Neural crest cell (in vitro differentiated cells): ENCODE measurements at places on chromosomes 2 and 18.

- no peaks in the 10 kb centered on the region for H3K36me3 ChIP-seq
- no peak for DNase-seq
- no peak overlapping the region for H3K4me3 ChIP-seq
Measured at GRCh38 chr18:23837591-23837990, 148.3 kb downstream of the LAMA3 start.

- H3K27ac ChIP-seq, result peak overlapping the region; percentile 35
- no peak for DNase-seq
- peaks cover 53% of the 10 kb centered on the region for H3K4me1 ChIP-seq
- peak overlapping the region; percentile 29 for H3K4me3 ChIP-seq
- no peaks in the 10 kb centered on the region for H3K27me3 ChIP-seq
- no peaks in the 10 kb centered on the region for H3K36me3 ChIP-seq
Measured at GRCh38 chr2:215884451-215885087, 128.8 kb downstream of the MREG start.

- no peaks in the 10 kb centered on the region for H3K36me3 ChIP-seq
- no peak for DNase-seq
- peaks cover 16% of the 10 kb centered on the region for H3K4me1 ChIP-seq
- H3K27ac ChIP-seq, result no peak overlapping the region
- no peak overlapping the region for H3K4me3 ChIP-seq
Measured at GRCh38 chr2:40369267-40370006, 82.5 kb downstream of the SLC8A1 start.

GRCh38 chr18:77054288-77054605 lies 78.3 kb downstream of the MBP start:
- no peak overlapping the region for H3K4me3 ChIP-seq
- H3K27ac ChIP-seq, result no peak overlapping the region
- peaks cover 52% of the 10 kb centered on the region for H3K4me1 ChIP-seq
- peaks cover 5% of the 10 kb centered on the region for H3K27me3 ChIP-seq
- no peaks in the 10 kb centered on the region for H3K36me3 ChIP-seq

GRCh38 chr2:191875859-191876258 lies 29.0 kb upstream of the CAVIN2 start:
- H3K4me1 ChIP-seq, result no peaks in the 10 kb centered on the region
- no peak overlapping the region for H3K4me3 ChIP-seq
- H3K27ac ChIP-seq, result no peak overlapping the region
- H3K27me3 ChIP-seq, result no peaks in the 10 kb centered on the region
- no peaks in the 10 kb centered on the region for H3K36me3 ChIP-seq

DNA sequence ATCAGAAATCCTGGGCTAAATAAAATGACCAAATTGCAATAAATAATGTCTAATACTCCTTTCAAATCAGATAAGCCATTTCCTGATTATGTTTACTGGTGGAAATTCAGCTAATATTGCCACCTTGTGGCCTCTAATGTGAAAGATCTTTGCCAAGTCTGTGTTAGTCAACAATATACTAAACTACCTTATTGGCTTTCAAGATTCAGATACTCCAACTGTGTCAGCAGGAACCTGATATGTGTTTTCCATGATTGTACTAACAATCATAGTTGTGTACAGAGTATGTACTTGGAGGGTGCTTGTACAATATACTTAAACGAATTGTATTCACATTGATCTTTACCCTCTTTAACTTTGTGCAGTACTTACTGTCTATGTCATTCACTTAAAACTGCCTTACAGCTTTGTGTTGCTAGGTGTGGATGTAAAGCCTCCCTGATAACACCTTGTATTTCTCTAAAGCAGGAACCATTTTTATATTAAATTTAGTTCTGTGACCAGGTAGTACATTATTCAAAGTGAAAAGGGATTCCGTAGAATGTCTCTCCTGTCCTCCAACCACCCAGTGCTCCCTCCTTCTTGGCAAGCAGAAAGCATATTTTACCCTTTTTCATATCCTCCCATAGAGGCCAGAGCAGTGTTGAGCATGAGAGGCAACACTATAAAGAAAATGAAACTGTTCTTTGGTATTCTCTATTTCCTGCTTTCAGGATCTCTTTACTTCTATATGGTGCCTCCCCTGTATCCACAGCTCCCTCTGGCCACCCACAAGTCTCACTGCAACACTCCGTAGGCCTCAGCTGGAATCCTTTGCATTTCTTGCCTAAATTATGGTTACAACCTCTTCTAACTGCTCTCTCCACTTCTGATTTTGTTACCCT lies 75.2 kb upstream of the C2orf15 start:
- no peaks in the 10 kb centered on the region for H3K36me3 ChIP-seq
- H3K27ac ChIP-seq, result no peak overlapping the region
- H3K4me1 ChIP-seq, result no peaks in the 10 kb centered on the region

DNA sequence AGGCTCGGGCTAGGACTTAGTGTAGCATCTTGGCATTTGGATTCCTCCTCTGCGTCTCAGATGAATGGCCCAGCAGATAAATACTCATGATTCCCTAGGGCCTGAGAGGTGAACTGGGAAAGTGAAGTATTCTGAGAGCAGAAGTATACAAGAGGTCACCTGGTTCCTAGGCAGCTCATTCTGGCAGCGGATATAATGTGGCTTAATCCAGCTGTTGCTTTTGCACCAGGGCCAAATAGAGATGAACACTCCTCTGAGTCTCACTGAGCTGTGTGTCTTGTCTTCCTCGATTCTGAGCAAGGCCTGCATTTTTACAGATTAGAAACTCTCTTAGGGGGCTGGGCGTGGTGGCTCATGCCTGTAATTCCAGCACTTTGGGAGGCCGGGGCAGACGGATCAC lies 196.1 kb downstream of the SLC4A3 start:
- no peak for DNase-seq
- no peak overlapping the region for H3K4me3 ChIP-seq
- peaks cover 3% of the 10 kb centered on the region for H3K4me1 ChIP-seq
- H3K36me3 ChIP-seq, result peaks cover 6% of the 10 kb centered on the region
- H3K27ac ChIP-seq, result no peak overlapping the region

DNA sequence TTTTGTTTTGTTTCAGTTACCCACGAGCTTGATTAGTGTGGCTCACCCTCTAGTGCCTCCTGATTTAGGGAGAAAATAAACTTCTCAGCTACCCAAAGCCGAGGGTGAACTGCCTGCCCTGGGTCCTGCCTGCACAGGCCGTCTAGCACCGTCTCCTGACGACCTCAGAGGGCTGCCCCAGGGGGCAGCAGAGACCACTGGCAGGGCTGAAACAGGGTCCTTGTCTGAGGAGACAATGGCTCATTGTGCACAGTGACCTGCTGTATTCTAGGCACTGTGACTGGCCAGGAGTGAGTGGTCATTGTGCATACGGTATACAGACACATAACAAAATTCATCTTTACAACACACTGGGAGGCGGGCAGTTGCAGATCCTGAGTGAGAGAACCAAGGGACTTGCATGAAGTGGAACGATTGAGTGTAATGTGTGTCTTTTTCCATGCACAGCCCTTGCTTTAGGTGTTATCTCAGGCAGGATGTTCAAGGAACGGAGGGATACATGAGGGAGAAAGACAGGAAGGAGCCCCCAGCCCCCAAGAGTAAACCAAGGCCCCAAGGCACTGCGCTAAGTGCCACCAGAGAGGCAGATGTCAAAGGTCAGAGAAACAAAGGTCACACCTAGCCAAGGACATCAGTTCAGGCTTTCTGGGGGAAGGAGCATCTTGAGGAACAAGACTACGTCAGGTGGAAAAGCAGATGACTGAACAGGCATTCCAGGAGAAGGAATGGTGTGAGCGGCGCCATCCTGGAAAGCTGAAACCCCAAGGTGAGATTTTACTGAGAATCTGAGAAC lies 421.3 kb downstream of the LPIN1 start:
- H3K4me1 ChIP-seq, result peaks cover 28% of the 10 kb centered on the region
- H3K36me3 ChIP-seq, result no peaks in the 10 kb centered on the region
- peak; percentile 65 for DNase-seq

GRCh38 chr2:158602027-158602426 lies 145.3 kb downstream of the PKP4 start:
- no peak overlapping the region for H3K27ac ChIP-seq
- H3K4me1 ChIP-seq, result no peaks in the 10 kb centered on the region
- no peaks in the 10 kb centered on the region for H3K36me3 ChIP-seq
- no peak for DNase-seq
- no peak overlapping the region for H3K4me3 ChIP-seq
- H3K27me3 ChIP-seq, result no peaks in the 10 kb centered on the region

DNA sequence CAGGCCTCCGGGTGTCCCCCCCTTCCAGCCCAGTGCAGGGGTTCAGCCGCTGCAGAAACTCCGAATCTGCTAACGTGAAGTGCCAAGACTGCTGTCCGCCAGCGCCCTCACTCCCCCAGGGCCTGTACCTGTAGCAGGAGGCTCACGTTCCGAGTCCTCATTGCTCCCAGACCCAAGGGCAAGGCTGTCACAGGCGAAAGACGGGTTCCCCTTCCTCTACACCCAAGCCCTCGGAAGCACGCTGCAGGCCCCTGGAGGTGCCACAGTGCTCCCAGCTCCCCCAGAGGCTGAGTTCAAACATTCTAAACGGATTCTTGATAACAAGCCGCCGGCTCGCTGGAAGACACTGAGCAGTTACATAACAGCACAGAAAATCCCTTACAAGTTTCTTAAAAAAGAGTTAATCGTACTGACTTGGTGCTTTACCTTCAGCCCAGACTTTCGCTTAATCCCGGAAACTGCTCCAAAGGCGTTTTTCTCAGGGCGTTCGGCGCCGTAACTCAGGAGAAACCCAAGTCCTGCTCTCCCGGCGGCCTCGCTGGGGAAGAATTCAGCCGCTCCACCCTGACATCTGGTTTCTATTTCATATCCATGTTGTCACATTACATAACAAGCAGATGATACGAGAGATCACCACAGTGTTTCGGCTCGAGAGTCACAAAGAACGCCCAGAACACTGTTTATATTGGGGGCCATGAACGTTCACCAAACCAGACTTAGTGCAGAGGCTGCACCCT lies 92.0 kb downstream of the HDAC4 start:
- peak overlapping the region; percentile 90 for H3K27ac ChIP-seq
- no peaks in the 10 kb centered on the region for H3K27me3 ChIP-seq
- H3K4me3 ChIP-seq, result no peak overlapping the region
- peaks cover 70% of the 10 kb centered on the region for H3K4me1 ChIP-seq
- no peak for DNase-seq

DNA sequence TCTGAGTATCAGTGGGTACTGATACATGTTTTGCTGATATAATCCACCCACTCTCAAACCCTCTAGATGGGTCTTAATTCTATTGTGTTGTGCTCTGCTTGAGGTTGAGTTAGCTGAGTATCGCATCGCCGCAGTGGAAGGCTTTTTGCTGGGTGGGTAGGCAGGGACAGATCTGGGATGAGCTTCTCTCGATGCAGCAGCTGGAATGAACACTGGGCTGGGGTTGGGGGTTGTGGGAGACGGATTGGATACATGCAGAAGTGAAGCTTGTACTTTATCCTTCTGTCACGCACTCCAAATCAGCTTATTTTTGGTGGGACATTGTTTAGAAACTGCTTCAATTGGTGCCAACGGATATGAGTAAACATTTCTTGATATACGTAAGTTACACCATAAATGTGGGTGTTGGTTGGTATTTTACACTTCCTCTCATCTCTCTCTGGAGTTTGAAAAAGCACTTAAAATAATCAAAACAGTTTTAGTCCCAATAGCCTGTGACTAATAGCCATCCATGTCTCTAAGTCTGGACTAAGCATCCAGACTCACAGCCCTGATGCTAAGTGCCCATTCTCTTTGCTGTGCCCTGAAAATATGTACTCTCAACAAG lies 107.1 kb downstream of the POLE4 start:
- H3K27me3 ChIP-seq, result peaks cover under 1% of the 10 kb centered on the region
- H3K27ac ChIP-seq, result no peak overlapping the region
- no peaks in the 10 kb centered on the region for H3K36me3 ChIP-seq

GRCh38 chr2:189782221-189782671 lies 1.9 kb downstream of the ORMDL1 start:
- no peak for DNase-seq
- H3K4me3 ChIP-seq, result peak overlapping the region; percentile 99
- H3K4me1 ChIP-seq, result peaks cover 48% of the 10 kb centered on the region
- no peak overlapping the region for H3K27ac ChIP-seq

DNA sequence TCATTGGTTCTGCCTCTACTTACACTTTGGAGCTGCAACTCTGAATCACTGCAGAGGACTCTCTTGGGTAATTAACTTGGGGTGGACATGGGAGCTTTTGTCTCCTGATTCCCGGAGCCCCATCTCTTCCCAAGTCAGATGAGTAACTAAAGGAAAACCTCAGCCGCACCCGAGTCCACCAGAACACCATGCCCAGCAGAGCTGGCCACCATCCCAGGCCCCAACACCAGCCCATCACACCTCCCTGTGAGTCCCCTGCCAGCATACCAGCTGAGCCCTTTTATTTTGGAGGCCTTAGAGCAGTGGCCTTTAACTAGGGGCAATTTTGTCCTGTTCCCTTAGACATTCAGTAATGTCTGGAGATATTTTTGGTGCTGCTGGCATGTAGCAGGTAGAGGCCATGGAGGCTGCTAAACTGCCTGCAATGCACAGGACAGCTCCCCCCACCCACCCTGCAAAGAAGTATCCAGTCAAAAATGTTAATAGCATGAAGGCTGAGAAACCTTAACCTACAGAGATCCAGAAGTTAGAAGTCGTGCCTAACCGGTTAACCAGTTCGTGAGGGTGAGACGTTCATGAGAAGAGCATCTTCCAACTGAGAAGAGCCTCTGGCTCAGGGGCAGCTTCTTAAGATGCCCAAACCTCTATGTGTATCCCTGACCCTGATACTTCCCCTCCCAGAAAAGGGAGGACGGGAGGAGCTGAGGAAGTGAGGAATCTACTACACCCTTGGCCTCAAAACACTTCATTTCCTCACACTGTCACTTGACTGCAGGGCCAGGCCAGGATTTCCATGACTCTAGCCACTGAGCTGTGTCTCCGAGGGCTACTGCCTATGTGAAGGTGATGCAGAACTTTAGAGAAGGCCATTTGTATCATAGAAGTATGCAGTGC lies 139.9 kb upstream of the EPAS1 start:
- DNase-seq, result no peak
- H3K36me3 ChIP-seq, result no peaks in the 10 kb centered on the region
- H3K4me3 ChIP-seq, result no peak overlapping the region
- H3K4me1 ChIP-seq, result no peaks in the 10 kb centered on the region
- no peaks in the 10 kb centered on the region for H3K27me3 ChIP-seq

DNA sequence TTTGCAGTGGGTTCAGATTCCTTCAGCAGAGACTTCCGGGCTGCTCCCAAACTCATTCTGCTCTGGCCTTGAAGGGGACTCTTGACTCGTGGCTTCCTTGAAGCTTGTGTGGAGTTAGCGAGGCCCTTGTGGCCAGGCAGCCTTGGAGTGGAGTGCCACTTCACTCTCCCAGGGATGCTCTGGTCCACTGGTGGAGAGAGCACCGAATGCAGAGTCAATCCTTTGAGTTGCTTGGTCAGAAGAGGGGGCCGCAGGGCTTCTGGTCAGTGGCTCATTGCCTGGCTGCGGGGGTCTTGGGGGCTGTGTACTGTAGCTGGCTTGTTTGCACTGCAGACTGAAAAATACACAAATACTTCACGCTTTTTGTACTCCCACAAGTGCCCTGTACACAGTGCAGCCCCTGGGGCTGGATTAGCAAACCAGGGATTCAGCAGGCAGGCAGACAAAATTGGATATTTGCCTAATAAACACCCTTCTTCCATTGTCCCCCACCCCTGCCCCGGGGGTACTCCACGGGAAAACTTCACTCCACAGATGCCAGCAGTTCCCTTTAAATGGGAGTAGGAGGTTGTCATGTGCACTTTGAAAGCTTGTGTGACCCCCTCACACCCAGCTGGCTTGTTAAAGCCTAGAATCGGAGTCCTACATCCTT lies 3.2 kb downstream of the GLI2 start:
- peaks cover 63% of the 10 kb centered on the region for H3K4me1 ChIP-seq
- no peaks in the 10 kb centered on the region for H3K36me3 ChIP-seq
- H3K27me3 ChIP-seq, result peaks cover 67% of the 10 kb centered on the region
